ENCODE measurements at places on chromosomes 5 and 9. TPM values are rescaled to one million over a fixed set of nuclear protein-coding genes. Genes with fewer than 3 reads are reported as not detected.

DNA sequence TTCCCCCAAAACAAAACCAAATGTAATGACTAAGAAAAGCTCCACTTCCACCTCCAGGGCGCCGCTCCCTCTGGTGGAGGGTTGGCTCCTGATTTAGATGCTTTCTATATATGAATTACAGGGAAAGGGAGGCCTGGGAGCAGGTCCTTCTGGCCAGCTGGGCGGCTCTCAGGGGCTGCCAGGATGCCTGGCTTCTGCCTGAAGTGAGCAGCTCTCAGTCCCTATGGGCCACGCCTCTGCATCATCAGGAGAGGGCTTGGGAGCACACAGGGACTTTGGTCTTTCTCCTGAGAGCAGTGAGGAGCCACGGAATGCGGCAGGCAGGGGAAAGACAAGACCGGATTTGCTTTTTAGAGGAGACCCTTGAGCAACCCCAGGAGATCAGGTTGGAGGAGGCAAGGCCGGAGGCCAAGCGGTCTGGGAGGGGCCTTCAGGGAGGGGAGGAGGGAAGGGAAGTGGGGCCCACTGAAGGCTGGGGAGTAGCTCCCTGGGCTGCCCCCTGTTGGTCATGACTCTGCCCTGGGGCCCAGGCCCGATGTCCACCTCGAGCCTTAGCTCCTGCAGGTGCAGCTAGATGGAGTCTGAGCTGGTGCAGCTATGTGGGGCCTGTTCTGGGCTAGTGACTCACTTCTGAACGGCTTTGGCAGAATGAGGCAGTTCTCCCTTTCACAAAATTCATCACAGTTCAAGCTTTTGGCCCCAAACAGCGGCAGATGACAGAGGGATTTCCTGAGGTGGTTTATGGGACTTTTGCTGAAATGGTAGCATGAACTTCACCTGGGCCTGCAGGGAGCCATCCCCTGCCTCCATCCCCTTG lies 11.3 kb upstream of the GRHPR start:
- DNase-seq: no peak

DNA sequence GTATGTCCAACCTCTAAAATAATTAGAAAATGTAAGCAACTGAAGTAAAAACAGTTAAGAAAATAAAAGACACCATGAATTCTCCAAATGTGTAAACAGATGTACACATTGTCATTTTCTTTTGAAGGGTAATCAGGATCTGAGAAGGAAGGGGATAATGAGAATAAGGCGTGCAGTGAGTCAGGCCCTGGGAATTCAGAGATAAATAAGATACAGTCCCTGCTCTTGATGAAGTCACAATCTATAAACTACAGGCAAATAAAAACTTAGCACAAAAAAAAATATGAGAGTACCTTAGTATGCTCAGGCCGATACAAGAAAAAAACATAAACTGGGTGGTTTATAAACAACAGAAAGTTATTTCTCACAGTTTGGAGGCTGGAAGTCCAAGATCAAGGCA lies 315.3 kb downstream of the DNAH5 start:
- DNase-seq: no peak

GRCh38 chr9:136372561-136373299 lies 739 bp downstream of the CARD9 start:
- DNase-seq: peak; percentile 60

DNA sequence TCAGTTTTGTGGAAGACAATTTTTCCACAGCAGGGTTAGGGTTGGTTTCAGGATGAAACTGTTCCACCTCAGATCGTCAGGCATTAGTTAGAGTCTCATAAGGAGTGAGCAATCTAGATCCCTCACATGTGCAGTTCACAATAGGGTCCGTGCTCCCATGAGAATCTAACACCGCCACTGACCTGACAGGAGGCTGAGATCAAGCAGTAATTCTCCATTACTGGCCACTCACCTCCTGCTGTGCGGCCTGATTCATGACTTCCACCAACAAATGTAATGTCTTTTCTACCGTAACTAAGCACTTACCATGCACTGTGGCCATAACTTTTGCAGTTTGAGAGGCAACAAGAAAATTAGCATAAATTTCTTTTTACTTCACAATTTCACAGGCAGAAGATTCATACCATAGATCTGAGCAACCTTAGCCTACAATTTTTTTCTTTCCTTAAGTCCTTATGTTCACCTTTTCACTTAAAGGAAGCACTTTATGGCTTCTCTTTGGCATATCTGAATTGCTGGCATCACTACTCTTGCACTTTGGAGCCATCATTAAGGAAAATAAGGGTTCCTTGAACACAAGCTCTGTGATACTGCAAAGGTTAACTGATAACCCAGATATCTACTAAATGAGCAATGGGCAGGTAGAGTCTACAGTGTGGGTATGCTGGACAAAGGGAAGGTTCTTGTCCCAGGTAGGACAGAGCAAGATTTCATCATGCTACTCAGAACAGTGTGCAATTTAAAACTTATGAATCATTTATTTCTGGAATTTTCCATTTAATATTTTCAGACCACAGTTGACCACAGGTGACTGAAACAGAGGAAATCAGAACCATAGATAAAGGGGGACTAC lies 83.0 kb upstream of the IFNK start:
- DNase-seq: no peak

- DNase-seq: peak; percentile 28
Measured at GRCh38 chr5:111973961-111974360, 217.0 kb upstream of the NREP start.

DNA sequence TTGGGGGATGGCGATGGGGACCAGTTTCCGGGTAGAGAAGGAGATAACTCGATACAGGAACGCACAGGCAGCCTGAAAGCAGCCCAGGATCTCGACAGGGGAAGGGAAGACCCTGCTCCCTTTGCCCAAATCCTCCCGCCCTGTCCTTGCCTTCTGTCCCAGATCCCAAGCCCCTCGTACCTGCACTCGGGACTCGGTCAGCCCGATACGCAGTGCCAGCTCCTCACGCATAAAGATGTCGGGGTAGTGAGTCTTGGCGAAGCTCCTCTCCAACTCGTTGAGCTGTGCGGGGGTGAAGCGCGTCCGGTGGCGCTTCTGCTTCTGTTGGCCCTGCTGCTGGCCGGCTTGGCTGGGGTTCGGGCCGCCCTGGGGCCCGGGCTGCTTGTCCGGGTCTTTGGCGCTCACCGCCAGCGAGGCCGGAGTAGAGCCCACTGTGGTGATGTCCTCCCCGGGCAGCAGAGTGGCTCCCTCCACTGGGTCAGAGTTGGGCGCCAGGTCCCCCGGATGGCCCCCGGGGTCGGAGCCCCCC lies 1.8 kb downstream of the OTP start:
- DNase-seq: no peak

DNA sequence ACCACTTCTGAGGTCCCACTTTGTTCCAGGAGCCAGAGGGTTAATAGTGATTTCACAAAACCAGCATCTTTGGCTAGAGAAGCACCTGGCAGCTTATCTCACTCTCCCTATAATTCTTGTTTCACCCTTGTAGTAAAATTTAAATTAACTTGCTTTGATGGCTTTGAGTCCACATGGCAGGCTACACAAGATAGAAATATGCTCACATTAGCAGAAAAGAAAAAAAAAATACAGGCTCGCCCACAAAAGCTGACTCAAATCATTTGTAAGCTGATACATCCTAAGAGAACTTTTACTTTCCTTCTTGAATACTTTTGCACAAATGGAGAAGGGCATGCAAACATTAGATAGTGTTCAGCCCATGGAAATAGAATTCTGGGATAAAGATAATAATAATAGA lies 36.2 kb downstream of the TNFSF15 start:
- DNase-seq: no peak

- DNase-seq: no peak
Measured at GRCh38 chr9:108756746-108757490, 98.9 kb downstream of the ACTL7B start.

DNA sequence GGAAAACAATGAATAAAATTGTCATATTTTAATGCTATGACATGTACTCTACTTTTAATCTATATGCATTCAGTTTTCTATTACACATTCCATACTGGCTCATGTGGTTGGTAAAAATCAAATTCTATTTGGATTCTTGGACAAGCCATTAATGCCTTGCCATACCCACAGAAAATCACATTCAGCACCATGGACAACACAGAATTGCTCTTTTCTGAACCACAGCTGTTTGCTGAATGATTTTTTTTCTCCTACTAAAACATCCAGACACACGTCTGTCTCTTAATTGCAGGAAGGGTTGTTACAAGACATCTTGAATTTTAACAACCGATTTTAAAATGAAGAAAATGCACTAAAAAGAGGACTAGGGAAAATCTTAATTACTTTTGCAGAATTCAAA lies 675.6 kb downstream of the BRINP1 start:
- DNase-seq: no peak

GRCh38 chr9:113619491-113620376 lies 156.2 kb downstream of the RGS3 start:
- no peak for DNase-seq

GRCh38 chr5:68067291-68067690 lies 148.3 kb upstream of the PIK3R1 start:
- DNase-seq: no peak

- DNase-seq: no peak
Measured at GRCh38 chr9:87551772-87552217, 54.1 kb downstream of the DAPK1 start.

DNA sequence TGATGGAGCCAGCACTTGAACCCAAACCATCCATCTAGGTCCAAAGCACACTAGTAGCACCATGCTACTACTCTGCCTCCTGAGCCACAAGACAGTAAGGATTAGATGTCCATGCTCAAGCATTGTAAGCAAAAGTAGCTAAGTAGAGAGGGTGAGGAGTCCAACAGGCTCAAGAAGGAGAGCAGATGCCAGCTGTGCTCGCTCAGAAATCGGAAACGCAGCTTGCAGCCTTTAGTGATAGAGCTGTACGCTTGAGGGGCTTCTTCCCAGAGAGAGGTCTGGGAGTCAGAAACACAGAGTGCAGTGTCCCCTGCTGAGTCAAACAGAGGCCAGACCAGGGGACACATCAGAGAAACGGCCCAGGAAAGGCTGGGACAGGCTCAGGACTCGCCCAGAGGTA lies 32.7 kb upstream of the GABRP start:
- DNase-seq: no peak

GRCh38 chr5:173573126-173573960 lies 43.1 kb downstream of the BOD1 start:
- DNase-seq: peak; percentile 60

DNA sequence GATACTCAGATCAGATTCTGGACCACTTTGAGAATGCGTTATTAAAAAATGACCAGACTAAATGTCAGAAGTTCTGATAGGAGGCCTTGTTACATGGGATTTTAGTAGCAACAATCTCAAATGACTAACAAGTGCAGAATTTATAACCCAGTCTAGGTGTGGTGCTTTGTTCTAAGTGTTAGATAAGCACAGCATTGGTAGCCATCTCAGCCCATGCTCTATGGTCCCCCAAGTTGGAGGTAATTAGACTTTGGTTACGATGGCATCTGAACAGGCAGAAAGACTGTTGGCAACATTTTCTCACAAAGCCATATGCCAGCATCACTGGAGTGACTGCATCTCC lies 140.4 kb upstream of the RPS23 start:
- DNase-seq: no peak

- DNase-seq: no peak
Measured at GRCh38 chr9:545480-545879, 296.0 kb upstream of the DMRT1 start.

DNA sequence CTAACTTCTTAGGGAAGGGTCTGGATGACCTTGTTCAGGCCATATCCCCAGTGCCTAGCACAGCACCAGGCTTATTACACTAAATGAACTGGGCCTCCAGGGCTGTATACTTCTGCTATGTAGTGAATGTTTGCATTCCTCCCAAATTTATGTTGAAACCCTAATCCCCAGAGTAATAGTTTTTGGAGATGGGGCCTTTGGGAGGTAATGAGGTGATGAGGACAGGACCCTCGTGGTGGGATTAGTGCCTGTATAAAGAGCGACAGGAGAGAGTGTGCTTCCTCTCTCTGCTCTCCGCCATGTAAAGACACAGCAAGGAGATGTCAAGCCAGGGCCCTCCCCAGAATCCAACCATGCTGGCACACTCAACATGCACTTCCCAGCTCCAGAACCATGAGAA lies 148.3 kb downstream of the SEC61B start:
- DNase-seq: peak; percentile 75

GRCh38 chr5:76046741-76047140 lies 36.4 kb upstream of the SV2C start:
- DNase-seq: no peak

GRCh38 chr5:158473016-158473635 lies 614.2 kb upstream of the CLINT1 start:
- DNase-seq: no peak

Gene CENPH
- 17.3 TPM for polyA plus RNA-seq

Gene PCDHA7
- polyA plus RNA-seq: 0.33 TPM

Gene PCDHGC4
- 2.5 TPM for polyA plus RNA-seq

Gene CD14
- polyA plus RNA-seq: 16.8 TPM

Gene FRMD3
- polyA plus RNA-seq: 2.2 TPM

Gene ZNF462
- polyA plus RNA-seq: 18.8 TPM

Gene SKIC3
- polyA plus RNA-seq: 95.0 TPM

Gene DDX4
- not detected for polyA plus RNA-seq

Gene MRPS27
- polyA plus RNA-seq: 77.4 TPM

Gene PCDHGB3
- 3.0 TPM for polyA plus RNA-seq
